Right atrium auricular region (tissue), 2 donors: ENCODE measurements at places on chromosomes 3 and 15.

GRCh38 chr3:119690043-119690656 lies 12.7 kb upstream of the CFAP91 start:
- DNase-seq: no peak

DNA sequence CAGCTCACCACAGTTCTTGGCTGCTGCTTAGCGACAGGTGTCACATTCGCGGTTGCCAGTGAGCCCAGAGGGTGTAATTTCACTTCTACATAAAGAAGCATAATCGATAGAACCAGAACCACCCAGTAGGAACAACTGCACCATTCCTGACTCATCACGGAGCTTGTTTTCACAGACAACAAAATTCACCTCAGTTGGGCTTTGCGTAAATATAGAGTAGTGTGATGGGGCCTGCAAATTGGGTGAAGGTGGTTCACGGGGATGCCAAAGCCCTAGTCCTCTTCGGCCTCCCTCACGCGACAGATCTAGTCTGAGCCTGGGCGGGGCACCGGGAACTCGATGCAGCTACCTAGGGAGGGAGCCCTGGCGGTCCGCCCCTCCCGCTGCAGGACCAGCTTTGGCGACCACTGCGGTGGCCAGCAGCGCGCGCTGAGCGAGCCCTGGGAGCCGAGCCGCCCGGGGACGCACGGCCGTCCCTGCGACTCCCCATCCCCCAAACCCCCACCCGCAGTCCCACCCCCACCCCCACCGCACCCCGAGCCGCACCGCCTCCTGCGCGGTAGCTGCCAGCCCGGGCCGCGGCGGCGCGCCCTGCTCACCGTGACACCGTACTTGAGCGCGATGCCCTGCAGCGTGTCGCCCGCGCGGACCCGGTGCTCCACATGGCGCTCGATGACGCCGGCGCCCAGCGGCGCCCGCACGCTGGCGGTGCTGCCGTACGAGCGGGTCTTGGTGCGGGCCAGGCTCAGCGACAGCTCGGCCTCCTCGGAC lies 519 bp downstream of the LYSMD2 start:
- no peak for DNase-seq

DNA sequence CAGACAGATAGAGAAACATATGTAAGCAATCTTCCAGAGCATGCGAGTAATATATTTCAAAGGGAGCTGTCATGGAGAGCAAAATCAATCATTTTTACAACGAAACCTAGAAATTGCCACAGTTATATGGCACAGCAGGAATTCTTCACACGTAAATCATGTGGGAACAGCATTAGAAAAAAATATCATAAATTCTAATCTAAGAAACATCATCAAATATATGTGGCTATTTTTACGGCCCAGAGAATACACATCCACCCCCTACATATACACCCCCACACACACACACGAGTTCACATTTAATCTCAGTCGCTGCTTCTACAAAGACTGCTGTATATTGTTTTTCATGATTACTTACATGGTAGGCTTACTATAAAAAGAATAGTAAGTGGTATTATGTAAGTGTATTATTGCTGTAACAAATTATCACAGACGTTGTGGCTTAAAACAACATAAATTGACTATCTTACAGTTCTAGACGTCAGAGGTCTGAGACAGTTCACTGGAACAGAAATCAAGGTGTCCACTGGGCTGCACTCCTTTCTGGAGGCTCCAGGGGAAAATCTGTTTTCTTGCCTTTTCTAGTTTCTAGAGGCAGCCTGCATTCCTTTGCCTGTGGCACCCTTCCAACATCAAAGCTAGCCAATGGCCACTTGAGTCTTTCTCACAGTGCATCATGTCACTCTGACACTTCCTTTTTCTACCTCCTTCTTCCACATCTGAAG lies 363.3 kb downstream of the ULK4 start:
- DNase-seq: no peak

DNA sequence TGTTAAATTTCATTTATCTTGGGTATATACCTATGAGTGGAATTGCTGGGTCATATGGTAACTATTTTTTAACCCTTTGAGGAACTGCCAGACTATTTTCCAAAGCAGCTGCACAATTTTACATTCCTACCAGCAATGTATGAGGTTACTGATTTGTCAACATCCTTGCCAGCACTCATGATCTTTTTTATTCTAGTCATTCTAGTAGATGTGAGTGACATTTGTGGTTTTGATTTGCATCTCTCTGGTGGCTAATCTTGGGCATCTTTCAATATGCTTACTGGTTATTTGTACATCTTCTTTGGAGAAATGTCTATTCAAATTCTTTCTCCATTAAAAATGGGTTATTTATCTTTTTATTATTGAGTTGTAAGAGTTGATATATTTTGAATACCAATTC lies 21.3 kb upstream of the LRRC58 start:
- DNase-seq: no peak

DNA sequence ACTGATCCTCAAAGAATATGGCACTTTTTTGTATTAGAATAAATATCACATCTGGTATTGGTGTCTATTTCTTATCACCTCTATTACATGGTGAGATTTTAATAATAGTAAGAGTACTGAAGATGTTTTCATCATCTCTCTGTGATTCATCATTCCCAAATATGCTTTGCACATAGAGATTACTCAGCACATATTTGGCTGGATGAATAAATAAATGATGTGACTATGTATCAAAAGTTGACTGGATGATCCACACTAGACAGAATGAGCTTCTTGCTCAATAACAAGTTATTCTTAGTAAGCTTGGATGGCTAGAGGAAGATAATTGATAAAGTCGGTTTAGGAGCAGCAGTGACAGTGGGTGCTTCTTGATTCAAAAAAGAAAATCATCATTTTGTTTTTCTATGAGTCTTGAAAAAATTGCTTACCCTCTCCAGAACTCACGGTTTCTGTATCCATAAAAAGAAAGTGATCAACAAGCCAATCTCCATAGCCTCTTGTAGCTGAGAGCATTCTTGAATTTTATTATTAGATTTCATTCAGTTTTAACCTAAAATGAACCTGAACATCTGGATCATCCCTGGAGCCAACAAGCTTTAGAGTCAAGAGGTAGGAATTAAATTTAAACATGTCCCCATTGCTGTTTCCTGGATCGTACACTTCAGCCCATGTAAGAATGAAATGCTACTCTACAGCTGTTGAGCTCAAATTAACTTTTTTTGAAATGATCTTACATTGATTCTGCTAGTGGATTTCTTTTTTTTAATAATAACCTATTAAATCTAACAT lies 104.8 kb upstream of the OSTN start:
- no peak for DNase-seq

- no peak for DNase-seq
These were observed 139.8 kb downstream of the IGF1R start for GRCh38 chr15:98787936-98788757.

DNA sequence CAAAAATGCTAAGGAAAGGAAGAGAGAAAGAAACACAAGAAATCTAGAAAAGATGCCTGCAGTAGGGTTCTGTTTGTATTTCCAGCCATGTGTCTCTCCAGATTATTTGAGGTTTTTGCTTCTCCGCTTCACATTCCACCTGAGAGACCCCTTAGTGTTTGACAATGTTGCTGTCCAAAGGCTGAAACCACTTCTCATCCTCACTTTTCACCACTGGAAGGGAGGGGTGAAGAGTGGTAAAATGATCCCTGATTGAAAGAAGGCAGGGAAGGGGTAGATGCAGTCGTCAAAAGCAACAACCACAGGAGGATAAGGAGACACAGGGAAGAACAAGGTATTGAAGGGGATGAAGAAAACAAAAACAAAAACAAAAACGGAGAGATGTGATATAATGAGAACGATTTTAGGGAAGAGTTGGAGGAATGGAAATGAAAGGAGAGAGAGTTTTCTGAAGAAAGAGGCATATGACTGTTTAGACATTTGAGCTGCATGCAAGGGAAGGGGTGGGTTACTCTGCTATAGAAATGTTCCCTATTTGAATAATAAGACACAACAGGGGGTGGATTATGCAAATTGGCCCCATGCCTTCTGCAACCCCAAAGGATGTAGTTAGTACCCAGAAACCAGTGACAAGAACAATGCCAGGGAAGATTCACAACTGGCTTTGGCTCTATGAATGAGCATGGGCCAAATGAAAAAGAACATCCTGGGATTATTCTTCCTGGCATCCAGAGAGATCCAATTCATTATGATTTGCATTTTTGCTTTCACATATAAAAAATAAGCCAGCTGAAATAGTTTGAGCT lies 235.9 kb downstream of the GAP43 start:
- DNase-seq: no peak

GRCh38 chr3:122989856-122990575 lies 37.5 kb downstream of the SEMA5B start:
- no peak for DNase-seq

- DNase-seq: no peak
These were observed 5.8 kb downstream of the MAP2K5 start for GRCh38 chr15:67548236-67548852.

GRCh38 chr3:157650172-157650571 lies 147.0 kb upstream of the VEPH1 start:
- no peak for DNase-seq

- DNase-seq: peak; percentile 59
These were observed 500 bp downstream of the PARP6 start for GRCh38 chr15:72271895-72272212.

GRCh38 chr3:154684021-154684420 lies 254.0 kb upstream of the GPR149 start:
- no peak for DNase-seq

DNA sequence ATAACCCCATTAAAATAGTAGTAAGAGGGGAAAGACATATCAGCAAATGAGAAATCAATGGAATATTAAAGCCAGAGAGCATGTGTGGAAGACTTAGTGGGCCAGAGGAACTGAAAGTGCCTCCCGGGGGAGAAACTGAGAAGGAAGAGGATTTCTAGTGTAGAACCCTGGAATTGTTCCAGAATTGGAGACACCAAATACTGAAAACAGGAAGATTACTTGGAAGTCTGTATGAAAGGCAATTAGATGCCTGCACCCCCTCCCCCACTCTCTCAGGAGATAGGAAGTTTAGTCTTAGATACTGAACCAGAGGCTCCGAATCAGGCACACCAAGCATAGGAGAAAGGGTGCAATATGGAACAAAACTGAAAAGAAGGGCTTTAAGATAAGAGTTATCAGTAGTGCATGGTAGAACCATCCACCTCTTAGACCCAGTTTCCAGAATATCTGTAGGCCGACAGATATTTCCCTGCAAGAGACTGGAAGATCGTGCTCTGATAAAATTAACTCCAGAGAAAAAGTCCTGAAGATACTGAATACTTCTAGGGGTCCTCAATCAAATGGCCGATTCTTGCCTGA lies 32.4 kb downstream of the KLHL18 start:
- no peak for DNase-seq

DNA sequence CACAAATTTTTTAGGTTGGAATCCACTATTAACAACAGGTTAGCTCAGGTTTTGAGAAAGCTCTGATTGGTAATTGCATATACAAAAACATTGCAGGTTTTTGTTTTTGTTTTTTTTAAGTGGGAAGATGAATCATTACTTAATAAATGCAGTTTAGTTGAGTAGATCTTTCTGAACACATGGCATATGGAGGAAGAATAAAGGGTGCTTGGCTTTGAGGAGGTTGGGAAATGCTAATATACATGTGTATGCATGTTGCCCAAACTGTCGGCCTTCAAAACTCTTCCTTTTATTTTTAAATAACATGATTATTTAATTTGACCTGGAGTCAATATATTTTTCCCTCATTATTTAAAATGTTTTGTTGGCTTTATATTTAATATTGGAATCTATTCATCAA lies 32.8 kb downstream of the ZBTB38 start:
- DNase-seq: no peak

- no peak for DNase-seq
These were observed 45.4 kb downstream of the SOX14 start for GRCh38 chr3:137809509-137809908.
